HFFc6 (cell line): ENCODE measurements at places on chromosomes 4 and X.

DNA sequence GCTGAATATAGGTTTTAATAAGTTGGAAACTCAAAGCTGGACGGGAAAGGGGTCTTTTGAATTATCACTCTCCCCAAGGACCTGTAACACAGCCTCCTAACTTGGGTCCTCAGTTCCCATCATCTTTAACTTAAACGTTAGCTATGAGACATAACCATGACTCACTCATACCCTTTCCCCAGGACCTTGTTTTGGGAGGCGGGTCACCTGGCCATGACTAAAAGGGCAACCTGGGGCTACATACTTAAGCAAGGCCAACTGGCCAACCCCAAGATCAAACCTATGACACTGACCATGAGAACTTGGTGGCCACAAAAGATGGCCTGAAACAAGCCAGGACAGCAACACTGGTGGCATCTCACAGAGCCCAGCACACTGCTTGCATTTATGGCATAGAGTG, 89.0 kb downstream of the SH3KBP1 start:
- no peak for DNase-seq

GRCh38 chr4:140156529-140157171, 2.7 kb upstream of the MAML3 start:
- DNase-seq = no peak

DNA sequence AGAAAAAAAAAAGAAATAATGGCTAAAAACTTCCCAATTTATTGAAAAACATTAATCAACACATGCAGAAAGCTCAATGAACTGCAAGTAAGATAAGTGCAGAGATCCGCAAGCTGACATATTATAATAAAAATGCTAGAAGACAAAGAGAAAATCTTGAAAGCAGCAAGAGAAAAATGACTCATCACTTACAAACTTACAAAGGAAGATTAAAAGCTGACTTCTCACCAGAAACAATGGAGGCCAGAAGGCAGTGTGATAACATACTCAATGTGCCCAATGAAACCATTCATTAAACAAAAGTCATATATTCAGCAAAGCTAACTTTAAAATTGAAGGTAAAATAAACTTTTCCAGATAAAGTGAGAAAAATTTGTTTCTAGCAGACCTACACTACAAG, 7.3 kb upstream of the BRWD3 start:
- no peak for DNase-seq

GRCh38 chr4:118814058-118814457, 21.9 kb downstream of the SEC24D start:
- DNase-seq = no peak

GRCh38 chr4:123649250-123649644, 252.7 kb downstream of the SPRY1 start:
- no peak for DNase-seq

- DNase-seq = no peak
Observed at GRCh38 chr4:81811562-81812293, 340.0 kb upstream of the RASGEF1B start.

GRCh38 chrX:633043-633984, 2.7 kb downstream of the SHOX start:
- DNase-seq = no peak

- no peak for DNase-seq
Observed at GRCh38 chrX:105211066-105211575, 9.4 kb downstream of the TEX13A start.
